NCI-H1930 (cell line): ENCODE measurements at places on chromosomes 5 and 9.

DNA sequence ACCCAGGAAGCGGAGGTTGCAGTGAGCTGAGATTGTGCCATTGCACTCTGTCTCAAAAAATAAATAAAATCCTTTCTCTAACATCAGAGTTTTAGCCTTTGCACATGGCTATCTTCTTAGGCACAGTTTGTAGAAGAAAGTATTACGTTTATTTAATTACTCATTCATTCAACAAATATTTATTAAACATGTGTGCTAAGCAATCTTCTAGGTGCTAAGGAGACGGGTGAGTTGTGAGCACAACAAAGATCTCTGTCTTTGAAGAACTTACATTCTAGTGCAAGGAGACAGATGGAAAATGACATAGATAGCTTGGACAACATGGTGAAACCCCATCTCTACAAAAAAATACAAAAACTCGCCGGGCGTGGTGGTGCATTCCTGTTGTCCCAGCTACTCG lies 122.3 kb upstream of the MYO10 start:
- no peak for DNase-seq

- no peak for DNase-seq
These were observed 64.2 kb upstream of the GAS1 start for GRCh38 chr9:87011551-87011950.

DNA sequence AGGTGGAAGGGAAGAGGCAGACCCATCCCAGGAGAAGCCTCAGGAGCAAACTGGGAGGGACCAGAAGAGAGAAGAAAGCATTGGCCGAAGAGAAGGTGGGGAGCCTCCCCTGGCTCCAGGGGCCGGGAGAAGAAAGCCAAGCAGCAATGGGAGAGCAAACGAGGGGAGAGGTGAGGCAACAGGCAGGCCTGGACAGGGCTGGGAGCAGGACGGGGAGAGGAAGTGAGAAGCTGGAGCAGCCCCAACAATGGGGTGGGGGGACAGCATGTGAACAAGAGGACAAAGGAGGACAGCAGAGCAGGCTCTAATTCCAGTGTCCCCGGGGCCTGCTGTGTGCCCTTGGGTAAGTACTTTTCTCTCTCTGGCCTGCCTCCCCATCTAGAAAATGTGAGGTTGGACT lies 115.3 kb downstream of the PSD2 start:
- no peak for DNase-seq

DNA sequence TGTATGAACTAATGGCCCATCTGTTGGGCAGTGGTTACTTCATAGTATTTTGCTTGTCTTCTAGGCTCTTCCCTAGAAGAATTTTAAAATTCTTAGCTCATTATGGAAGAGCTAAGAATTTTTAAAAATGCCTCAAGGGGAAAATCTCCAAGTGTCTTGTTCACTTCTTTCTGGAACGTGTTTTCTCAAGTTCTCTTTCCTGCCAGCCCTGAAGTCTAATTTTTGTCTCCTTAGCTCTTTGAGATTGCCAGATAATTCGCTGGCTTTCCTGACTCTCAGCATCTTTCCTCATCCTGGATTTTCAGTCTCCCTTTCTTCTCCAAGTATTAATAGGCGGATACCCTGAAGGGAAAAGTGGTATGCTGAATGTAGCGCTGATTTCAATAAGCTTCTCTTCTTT lies 395.4 kb downstream of the ARRDC3 start:
- no peak for DNase-seq

- DNase-seq, result no peak
These were observed 52.3 kb upstream of the JMY start for GRCh38 chr5:79183617-79184016.

DNA sequence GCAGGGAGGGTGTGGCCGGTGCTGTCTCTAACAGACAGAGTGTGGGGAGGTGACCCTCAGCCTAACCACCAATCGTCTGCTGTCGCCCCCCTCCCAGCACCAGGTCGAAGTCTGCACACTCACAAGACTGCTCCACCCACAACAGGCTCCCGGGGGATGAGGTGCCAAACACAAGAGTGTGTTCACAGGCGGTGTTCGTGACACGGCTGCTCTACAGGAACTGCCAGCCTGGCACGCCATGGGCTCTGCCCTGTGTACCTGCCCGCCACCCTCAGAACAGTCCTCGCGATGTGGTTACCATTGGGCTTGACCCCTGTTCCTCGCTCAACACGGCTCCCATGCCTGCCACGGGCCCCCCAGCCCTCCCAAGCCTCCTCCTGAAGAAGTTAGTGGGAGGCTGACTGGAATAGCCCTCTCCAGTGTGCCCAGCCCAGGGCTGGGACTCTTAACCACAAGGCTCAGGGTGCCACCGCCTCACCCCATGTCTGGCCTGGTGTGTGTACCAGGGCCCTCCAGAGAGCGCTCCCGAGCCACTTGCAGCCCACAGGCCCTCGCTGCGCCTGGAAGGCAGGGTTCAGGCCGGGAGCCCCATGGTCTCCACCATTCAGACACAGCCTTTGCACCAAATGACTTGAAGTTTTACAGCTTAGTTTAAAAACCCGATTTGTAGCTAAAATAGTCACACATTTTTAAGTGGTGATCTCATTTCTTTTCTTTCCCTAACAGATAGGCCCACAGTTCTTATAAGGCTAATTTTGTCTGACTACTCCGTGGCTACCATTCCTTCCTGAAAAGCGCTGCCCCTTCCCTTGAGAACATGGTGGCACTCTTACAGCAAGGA lies 102.5 kb downstream of the CAMSAP1 start:
- DNase-seq, result no peak
